ENCODE measurements at places on chromosomes 11 and 22.

- no peak for DNase-seq
Measured at GRCh38 chr11:89660234-89660633, 49.9 kb upstream of the TRIM77 start.

- no peak for DNase-seq
Measured at GRCh38 chr11:91624021-91624420, 600.6 kb upstream of the FAT3 start.

DNA sequence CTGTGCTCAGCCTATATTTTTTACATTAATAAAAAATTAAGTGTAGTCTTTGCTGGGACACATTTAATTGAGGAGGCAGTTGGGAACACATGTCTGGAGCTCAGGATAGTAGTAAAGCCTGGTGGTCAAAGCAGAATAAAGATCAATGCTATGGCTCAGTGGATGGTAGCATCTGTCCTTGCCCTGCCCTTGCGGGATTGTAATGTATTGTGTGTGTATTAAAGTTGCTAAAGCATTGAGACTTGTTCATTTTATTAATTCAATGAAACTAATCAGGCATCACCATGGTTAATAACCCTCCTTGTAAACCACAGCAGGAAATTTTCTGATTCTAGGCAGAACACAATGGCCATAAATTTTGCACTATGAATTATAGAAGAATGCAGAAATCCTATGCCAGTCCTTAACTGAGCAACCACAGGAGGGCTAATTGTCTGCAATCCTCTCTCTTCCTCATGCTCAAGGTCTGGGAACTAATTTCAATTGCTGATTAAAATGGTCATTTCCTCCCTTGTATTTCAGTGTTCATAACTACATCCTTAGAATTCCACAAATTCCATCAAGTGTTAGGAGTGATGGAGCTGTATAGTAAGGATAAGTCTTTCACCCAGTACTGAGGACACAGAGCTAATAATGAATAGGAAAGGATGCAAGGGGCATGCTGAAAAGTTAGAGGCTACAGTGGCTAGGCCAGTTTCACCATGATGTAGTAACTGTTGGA lies 403.2 kb upstream of the DDI1 start:
- no peak for DNase-seq

DNA sequence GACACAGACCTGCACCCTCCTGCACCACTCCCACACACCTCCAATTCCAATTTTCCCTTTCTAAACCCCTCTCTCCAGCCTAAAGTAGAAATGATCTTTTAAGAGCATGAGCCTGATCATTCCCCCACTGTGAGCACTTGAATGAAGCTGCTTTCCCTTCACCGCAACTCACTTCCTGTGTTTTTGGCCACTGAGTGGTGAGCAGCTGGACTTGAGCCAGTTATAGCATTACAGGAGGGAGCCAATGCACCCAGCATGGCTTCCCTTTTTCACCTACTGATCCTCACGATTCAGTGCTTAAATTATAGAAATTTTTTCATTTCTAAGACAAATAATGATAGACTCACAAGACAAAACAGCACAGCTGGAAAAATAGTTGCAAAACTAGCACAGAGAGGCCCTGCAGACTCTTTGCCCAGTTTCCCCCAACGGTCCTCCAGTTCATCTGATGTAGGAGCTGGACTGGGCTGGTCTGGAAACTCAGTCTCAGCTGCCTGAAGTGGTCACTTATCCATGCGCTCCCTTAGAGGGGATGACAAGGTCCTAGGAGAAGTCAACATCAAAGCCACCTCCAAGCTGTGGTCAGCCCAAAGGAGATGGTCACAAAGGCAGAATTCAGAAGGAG lies 9.7 kb upstream of the APOL4 start:
- no peak for DNase-seq

DNA sequence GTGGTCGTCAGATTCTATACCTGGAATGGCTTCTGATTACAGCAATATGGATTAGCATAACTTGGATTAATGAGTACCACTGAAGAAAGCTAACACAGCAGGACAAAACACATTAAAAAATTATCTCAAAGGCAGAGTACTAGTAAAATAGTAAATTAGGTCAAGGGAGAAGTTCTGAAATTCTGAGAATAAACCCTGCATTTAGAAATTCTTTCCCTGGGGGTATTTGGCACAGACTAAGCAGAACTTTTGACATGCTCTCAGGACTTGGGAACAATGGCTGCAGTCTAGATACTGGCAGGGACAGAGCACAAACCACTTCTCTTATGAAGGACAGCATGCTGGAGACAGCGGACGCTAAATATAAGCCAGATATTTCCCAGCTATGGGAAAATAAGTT lies 85.6 kb upstream of the GRIA4 start:
- no peak for DNase-seq

DNA sequence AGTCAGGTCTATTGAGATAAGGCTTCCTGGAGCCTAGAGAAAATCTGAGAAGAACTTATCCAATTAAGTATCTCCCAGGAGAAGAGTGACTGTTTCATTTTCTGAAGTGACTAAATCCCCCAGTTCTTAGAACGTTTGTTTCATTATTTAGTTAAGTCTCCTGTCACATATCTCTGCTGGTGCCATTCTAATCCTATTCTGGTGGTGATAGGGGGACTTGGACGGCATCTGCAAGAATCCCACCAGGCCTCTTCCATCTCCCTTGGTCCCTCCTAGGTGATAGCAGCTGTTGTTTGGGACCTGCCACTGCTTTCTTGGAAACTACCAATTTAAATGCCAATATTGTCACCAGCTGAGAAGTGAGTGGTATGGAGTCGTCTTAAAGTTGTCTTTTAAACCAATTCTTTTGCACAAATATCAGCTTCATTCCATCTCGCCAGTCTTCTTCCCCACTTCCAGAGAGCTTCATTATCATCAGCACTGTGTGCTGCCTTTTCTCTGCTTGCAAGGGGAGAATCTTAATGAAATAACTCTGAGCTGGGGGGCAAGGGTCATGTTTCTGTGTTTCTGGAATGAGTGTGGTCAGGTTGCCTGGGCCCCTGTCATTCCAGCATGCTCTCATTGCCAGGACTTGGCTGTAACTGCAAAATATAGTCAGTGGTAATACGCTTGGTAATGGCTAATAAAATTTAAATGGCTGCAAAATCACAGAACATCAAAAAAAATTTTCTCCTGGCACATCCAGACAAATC lies 104.8 kb downstream of the LDLRAD3 start:
- DNase-seq: no peak

DNA sequence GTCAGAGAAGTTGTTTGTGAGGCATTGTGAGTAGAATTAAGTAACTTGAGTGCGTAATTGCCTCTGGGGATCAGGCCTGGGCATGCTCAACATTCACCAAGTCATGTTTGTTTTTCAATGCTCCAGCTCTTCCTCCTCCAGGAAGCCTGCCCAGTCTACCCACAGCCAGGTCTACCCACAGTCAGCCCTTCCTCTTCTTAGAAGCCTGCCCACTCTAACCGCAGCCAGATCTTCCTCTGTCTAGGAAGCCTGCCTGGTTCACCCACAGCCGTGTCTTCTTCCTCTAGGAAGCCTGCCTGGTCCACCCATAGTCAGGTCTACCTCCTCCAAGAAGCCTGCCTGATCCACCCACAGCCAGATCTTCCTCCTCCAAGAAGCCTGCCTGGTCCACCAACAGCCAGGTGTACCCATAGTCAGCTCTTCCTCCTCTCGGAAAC lies 25.0 kb downstream of the LRP5 start:
- no peak for DNase-seq

GRCh38 chr11:27592098-27592780 lies 85.7 kb upstream of the LIN7C start:
- no peak for DNase-seq

DNA sequence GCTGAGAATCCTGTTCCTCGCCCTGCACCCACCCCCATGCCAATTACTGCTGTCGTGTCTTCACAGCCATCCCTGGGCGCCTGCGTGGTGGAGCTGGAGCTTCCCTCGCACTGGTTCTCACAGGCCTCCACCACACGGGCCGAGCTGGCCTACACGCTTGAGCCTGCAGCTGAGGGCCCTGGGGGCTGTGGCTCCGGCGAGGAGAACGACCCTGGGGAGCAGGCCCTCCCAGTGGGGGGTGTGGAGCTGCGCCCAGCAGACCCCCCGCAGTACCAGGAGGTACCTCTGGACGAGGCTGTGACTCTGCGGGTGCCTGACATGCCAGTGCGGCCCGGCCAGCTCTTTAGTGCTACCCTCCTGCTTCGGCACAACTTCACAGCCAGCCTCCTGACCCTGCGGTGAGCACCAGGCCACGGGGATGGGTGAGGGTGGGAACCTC lies 4.3 kb downstream of the TMEM132A start:
- no peak for DNase-seq

DNA sequence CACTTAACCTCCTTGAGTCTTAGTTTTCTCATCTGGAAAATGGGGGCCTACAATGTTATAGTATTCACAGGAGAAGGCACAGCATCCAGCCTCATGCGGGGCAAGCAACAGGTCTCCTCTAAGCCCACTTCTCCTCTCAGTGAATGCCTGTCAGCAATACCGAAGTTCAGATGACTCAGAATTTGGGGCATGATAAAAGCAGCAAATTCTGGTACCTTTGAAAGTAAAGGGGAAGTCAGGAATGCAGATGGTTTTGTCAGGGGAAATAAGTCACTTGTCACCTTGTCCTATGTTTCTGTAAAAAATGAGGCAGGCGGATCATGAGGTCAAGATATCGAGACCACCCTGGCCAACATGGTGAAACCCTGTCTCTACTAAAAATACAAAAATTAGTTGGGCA lies 350.2 kb downstream of the LARGE1 start:
- DNase-seq: no peak

DNA sequence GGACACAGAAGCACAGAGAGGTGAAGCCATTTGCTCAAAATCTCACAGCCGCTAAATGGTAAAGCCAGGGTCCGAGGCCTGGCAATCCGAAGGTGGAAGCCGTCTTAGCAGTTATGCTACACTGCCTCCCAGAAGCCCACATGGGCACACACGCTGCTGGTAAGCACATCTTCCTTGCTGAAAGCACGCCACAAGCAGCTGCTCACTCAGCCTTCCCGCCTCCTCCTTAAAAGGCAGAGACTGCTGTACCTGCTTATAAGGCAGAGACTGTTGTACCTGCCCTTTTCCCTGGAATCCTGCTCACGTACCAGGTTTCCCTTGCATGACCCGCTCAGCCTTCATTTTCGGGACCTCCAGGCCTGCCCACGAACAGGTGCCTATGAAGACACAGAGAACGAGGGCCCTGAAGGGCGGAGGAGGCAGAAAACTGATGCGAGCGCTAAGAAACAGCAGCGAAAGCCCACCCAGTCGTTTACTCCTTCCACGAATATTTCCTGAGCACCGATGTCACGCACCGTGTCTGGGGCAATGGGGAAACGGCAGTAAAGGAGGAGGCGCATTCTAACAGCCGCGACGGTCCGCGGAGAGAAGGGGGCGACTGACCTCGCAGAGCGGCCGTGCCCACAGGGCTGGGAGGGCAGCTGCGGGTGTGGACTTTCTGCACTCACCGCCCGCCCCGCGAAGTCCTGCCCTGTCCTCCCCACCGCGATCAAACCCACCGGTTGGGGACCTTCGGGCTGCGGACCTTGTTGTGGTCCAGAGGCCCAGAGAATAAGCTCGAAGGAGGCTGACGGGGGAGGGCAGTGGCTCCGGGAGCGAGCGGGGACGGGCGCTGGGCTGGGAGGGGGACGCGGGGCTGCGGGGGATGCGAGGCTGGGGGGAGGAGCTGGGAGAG lies 13.0 kb downstream of the SPATA19 start:
- no peak for DNase-seq

DNA sequence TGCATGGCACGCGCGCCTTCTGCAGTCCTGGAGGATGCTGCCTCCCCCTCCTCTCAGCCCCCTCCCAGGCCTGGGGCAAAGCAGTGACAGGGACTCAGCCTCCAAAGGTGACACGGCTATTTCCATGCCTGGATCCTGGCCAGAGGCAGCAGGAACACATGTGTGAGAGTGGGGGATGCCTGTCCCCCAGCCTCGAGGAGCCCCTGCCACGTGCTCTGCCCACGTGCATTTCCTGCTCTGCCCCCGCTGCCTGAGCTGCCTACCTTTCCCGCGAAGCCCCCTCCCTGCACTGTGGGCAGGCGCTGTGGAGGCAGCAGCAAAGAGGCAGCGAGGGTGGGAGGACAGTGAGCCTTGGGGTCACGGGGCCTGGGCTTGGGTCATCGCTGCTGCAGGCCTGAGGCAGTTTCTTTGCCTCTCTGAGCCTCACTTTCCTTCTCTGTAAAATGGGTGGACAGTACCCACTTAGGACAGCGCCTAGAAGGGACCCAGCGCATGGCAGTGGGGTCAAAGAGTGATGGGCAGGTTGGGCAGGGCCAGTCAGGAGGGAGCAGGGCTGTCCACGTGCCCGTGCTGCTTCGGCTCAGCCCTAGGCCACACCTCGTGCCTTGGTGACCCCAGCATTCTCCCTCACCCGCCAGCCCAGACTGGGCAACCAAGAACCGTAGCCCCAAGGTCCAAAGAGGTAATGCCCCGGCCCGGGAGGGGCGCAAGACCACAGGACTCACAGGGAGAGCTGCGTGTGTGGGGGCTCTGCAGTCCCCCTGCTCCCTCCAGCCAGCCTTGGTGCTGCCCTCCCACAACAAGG lies 48.6 kb downstream of the FLRT1 start:
- no peak for DNase-seq

- DNase-seq: no peak
Measured at GRCh38 chr11:130272336-130272735, 42.4 kb downstream of the ZBTB44 start.

DNA sequence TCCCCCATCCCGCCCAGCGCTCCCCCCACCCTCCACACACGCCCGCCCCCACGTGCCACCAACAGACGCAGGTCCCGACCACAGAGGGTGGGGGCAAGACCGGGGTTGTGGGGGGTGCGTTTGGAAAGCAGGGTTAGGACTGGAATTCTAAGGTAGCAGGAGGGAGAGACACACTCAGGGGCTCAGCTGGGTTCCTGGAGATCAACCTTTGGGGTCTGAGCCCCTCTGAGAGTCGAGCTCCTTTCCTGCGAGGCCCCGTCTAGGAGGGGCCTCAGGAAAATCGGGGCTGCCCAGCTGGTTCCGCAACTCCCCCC lies 429 bp downstream of the PGGHG start:
- DNase-seq: peak; percentile 45

- DNase-seq: no peak
Measured at GRCh38 chr22:48631288-48631863, 1196.3 kb downstream of the BRD1 start.

GRCh38 chr11:73359930-73360742 lies 16.1 kb upstream of the RELT start:
- peak; percentile 24 for DNase-seq

- DNase-seq: no peak
Measured at GRCh38 chr11:35111161-35112055, 27.6 kb upstream of the CD44 start.

DNA sequence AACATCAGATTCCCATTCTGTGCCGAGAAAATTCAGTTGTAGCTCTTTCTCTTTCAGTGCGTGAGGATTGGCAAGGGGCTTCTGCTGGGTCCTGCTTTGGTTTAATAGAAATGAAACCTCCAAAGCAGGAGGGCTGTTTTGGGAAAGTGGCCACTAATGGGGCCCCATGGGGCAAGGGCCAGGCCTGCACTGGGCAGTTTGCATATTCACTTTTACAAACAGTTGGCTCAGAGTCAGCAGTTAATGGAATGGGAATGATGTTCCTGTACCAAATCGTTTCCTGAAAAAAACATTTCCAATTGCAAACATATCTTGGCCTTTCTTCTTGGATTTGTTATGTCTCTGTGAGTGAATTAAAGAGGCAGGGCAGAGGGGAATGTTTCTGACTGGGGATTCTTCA lies 92.1 kb downstream of the PARVA start:
- DNase-seq: no peak

- peak; percentile 53 for DNase-seq
Measured at GRCh38 chr11:74739546-74740270, 8.5 kb upstream of the CHRDL2 start.

- DNase-seq: no peak
Measured at GRCh38 chr11:92107331-92107730, 117.3 kb upstream of the FAT3 start.

All from CD4-positive, alpha-beta T cell treated with Interleukin-1 beta for 1 hour (primary cell).